Activated T-helper 2 cell treated with anti-CD3 and anti-CD28 coated beads, Interferon-gamma antibody, Interleukin-2, Interleukin-4, amounts not matched to agents 10 μg/mL and 5 μg/mL and 100 μg/mL, durations not matched to agents 14 hours and 24 hours and 36 hours (primary cell): ENCODE measurements at places on chromosomes 6 and 20. TPM values are rescaled to one million over a fixed set of nuclear protein-coding genes. Genes with fewer than 3 reads are reported as not detected.

E2F1 gene
- 63.8 and 64.2 TPM in 2 replicates for total RNA-seq

IL17A gene
- 0.18 TPM in 1 of 2 replicates, not detected in the other for total RNA-seq

THEMIS gene
- 10.2 and 10.3 TPM in 2 replicates for total RNA-seq

MYT1 gene
- not detected in 2 replicates for total RNA-seq

MLIP gene
- total RNA-seq = not detected in 2 replicates

UBE3D gene
- 6.9 and 7.1 TPM in 2 replicates for total RNA-seq

BPIFA1 gene
- total RNA-seq = not detected in 2 replicates

OR2H2 gene
- not detected in 2 replicates for total RNA-seq
